ENCODE measurements at places on chromosomes 2 and 18. TPM values are rescaled to one million over a fixed set of nuclear protein-coding genes. Genes with fewer than 3 reads are reported as not detected.

Gene CDCA7
- 27.7 TPM for total RNA-seq

DNA sequence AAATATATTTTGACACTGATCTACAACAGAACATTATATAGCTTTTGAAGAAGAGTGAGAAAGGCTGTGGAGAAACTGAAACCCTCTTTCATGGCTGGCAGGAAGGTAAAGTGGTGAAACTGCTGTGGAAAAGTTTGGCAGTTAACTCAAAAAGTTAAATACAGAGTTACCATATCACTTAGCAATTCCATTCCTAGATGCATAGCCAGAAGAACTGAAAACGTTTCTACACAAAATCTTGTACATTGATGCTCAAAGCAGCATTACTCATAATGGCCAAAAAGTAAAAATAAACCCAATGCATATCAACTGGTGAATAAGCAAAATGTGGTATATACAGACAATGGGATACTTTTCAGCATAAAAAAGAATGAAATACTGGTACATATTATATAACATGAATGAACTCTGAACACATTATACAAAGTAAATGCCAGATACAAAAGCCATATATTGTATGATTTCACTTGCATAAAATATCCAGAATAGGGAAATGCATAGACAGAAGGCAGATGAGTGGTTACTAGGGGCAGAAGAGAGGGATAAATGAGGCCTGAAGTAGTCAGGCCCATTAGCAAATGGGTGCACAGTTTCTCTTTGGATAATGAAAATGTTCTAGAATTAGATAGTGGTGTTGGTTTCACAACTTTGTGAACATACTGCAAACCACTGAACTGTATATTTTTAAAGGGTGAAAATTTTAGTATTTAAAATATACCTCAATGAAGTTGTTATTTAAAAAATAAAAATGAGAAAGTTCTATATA lies 114.3 kb downstream of the DYM start:
- no peak for DNase-seq

Gene ANKRD62
- total RNA-seq: not detected

Gene MBP
- total RNA-seq: 4.0 TPM

Gene APOB
- total RNA-seq: 0.25 TPM

DNA sequence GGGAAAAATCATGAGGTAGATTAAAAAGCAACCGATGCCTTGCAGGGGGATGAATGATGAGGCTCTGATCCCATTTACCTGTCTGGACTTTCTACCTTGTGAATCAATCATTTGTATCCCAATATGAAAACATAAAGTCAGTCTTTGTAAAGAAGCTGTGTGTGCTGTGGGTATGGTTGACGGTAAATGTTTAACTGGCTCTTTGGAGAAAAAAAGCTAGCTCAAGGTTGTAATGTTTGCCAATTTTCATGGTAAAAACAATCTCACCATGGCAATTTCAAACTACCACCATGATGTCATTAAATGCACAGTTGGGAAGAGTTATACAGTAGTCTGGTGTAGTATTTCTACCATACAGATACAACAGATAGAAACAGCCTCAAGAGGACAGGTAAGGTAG lies 14.6 kb downstream of the TTR start:
- DNase-seq: no peak

DNA sequence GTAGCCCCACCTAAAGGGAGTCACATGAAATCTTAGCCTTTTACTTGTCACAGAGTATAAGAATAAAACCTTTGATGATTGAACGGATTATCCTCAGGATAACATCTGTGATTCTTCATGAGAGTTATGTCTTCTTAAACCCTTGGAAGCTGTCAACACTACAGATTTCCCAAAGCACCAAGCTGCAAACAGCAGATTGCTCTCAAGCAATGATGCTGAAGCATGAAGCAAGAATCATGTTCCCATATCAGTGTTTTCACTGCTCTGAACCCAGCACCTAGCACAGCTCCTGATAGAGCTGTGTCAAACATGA lies 47.6 kb upstream of the CELF4 start:
- DNase-seq: no peak

GRCh38 chr2:54086157-54086556 lies 29.3 kb upstream of the ACYP2 start:
- DNase-seq: no peak

GRCh38 chr2:46893269-46893939 lies 22.2 kb downstream of the MCFD2 start:
- no peak for DNase-seq

DNA sequence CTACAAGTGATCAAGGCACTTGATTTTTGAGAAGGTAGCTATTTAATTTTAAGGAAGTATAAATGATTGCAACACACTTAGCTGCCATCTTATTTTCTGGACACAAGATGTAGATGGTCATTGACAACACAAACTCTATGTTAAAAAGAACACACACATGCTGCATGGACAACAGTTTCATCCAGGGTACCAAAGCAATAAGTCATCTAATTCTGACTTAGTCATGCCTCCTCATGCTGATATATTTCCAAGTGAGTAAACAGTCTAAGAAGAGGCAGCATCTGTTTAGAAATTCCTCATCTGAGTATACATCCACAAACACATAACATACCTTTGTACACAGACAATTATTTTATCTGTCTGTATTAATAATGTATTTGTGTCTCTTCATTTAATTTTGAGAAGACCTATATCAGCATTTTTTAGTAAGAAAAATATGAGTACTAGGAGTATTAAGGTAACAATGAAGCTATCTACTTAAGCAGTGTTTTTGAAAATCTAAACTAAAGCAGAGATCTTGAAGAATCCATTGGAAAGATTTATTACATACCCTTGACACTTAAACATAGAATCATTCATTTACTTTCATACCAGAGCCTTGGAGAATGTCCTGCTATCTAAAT lies 84.9 kb downstream of the SCN1A start:
- DNase-seq: no peak

DNA sequence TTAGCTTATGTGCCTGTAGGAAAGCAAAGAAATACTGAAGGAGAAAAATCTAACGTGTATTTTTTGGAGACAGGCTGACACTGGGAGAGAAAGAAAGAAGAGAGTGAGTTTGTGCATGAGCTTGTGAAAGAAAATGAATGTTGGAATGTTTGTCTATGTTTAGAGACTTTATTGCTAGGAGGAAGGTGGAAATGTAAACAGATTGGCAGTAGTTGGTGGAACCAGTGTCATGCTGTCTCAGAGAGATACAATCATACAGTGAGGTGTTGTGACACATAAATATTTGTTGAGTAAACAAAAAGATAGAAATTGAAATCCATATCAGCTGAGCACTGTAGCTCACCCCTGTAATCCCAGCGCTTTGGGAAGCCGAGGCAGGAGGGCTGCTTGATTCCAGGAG lies 222.2 kb upstream of the MEIS1 start:
- no peak for DNase-seq

DNA sequence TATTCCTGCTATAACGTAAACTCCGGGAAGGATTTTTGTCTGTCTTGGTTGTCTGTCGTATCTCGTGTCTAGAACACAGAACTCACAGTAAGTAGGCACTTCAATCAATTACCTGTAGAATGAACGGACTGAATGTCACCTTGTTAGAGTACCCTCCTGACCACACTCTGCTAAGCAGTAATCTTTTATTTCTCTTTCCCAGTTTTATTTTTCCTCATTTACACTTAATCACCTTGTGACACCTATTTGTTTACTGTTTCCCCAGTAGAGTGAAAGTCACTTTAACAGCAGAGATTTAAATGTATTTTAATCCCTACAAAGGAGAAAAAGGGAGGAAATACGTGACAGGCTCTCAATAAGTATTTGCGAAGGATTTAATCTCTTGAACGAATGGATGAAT lies 514 bp upstream of the EPB41L5 start:
- DNase-seq: no peak
